ENCODE measurements at places on chromosomes 2 and 18.

GRCh38 chr2:229339618-229340017 lies 68.5 kb upstream of the PID1 start:
- no peak for DNase-seq

DNA sequence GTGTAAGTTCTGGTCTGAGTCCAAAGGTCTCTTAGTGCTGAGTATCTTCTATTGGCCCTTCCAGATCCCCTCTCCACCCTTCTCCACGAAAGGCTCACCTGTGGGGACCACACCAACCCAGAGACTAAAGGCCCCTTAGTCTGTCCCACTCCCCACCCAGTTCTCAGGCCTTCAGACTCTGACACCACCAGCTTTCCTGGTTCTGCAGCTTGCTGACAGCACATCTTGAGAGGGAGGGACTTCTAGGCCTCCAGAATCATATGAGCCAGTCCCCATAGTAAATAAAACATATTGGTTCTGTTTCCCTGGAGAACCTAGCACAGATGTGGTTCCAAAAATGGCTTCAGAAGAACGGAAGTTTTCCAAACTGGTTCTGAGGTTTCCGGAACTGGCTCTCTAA lies 38.5 kb upstream of the KLF11 start:
- no peak for DNase-seq

DNA sequence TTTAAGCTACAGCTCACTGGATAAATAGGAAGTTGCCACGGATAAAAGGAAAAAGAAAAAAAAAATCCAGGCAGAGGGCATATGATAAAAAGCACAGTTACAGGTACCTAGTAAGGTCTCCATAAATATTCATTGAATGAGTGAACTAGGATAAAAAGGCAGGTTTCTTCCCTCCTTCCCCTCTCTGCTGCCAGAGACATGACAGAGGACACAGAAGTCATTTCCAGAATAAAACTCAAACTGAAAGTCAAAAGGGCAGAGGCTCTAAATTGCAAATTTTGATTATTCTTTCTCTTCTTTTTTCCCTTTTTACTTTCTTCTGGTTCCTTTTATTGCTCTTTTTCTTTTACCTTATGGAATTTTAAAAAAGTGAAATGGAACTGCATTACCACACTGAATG lies 7.7 kb downstream of the CD302 start:
- no peak for DNase-seq

DNA sequence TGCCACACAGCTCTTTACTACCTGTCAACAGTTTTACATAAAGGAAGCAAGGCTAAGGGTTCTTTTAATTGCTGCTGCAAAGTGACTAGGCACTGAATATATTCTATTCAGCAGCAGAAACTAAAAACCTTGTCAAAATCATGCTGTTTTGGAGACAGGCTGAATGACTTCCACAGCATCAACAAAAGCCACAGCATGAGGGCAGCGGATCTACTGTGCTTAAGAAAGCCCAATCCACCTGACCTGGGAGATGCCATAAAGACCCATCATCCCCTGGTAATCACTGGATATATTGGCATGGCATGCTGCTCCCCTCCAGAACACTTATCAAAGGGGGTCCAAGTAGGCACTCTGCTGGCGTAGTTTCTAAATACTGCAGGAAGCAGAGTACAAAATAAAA lies 715.1 kb upstream of the SLC8A1 start:
- DNase-seq, result no peak

- no peak for DNase-seq
These were observed 183.9 kb downstream of the EIPR1 start for GRCh38 chr2:3193443-3194330.

- DNase-seq, result no peak
These were observed 18.8 kb downstream of the SP100 start for GRCh38 chr2:230434677-230435324.

GRCh38 chr18:57957210-57957609 lies 86.8 kb upstream of the NEDD4L start:
- no peak for DNase-seq

GRCh38 chr2:85173909-85174308 lies 40.7 kb downstream of the TCF7L1 start:
- DNase-seq, result no peak

- DNase-seq, result no peak
These were observed 4.5 kb downstream of the KLF11 start for GRCh38 chr2:10047616-10048500.

Measured in lower leg skin (tissue), 4 donors.